ENCODE measurements at places on chromosomes 7 and 10.

GRCh38 chr10:112913255-112913654 lies 36.8 kb upstream of the TCF7L2 start:
- DNase-seq = no peak

- no peak for DNase-seq
Measured at GRCh38 chr10:58666024-58666423, 153.4 kb downstream of the BICC1 start.

DNA sequence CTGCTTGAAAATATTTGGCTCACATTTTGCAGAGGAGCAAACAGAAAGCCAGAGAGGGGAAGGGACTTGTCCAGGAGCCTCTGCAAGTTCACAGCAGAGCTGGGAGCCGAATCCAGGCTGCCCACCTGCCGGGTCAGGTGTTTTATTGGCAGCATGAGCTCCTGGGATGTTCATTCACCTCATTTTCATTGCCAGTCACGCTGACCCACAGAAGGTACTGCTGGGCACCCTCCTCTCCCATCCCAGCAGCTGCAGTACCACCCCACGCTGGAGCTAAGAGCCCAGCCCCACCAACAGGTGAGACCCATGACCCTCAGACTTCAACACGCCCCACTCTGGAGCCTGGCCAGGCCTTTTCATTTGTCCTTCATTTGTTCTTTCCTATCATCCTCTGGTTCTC lies 102.7 kb downstream of the GRID1 start:
- no peak for DNase-seq

GRCh38 chr7:108974641-108975040 lies 405.0 kb downstream of the DNAJB9 start:
- no peak for DNase-seq

DNA sequence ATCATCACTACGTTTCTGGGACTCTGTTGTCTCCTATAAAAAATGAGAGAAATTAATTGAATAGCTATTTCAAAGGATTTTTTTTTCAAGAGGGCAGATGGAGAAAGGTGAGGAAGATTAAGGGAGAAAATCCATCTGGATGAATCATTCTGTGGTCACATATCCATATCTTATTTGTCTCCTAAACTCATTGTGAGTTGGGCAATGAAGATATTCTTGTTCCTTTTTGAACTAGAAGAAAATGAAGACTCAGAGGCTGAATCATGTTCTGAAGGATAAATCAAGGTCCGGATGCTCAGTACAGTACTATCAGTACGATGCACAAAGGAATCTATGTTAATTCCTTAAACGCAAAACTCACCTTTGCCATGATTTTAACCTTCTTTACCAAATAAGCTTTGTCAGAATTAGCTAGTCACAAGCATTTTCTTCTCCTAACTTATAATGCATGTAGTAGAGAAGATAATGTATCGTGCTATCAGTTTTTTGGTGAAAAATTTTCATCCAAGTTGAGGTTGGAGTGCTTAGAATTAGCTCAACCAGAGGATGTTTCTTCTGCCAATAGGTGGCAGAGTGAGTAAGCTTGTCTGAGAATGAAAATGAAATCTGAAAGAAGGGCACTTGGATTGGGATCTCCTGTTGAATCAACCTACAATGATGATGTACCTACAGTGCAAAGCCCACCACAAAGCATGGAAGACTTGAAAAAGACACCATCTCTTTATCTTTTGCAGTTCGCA lies 446.9 kb downstream of the KIF20B start:
- peak; percentile 12 for DNase-seq

- DNase-seq = no peak
Measured at GRCh38 chr10:5827841-5828240, 14.6 kb upstream of the GDI2 start.

DNA sequence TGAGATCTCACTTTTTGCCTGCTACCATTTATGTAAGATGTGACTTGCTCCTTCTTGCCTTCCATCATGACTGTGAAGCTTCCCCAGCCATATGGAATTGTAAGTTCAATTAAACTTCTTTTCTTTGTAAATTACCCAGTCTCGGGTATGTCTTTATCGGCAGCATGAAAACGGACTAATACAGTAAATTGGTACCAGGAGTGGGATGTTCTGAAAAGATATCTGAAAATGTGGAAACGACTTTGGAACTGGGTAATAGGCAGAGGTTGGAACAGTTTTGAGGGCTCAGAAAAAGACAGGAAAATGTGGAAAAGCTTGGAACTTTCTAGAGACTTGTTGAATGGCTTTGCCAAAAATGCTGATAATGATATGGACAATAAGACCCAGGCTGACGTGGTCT lies 10.6 kb upstream of the GARIN1A start:
- DNase-seq = no peak

DNA sequence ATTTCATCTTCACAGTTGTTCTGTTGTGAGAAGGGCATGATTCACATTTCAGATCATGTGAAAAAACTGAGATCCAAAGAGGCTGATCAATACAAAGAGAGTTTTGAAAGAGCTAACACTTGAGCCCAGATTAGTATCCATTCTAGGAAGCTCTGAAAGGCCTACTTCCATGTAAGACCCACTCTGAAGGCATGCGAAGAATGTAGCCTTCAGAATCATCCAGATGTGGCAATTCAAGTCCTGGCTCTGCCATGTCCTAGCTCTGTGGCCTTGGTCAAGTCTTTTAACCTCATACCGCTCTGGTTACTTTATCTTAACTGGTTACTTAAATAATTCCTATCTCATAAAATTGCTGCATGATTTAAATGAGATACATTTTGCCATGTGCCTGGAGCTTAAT lies 111.1 kb downstream of the FZD1 start:
- no peak for DNase-seq

DNA sequence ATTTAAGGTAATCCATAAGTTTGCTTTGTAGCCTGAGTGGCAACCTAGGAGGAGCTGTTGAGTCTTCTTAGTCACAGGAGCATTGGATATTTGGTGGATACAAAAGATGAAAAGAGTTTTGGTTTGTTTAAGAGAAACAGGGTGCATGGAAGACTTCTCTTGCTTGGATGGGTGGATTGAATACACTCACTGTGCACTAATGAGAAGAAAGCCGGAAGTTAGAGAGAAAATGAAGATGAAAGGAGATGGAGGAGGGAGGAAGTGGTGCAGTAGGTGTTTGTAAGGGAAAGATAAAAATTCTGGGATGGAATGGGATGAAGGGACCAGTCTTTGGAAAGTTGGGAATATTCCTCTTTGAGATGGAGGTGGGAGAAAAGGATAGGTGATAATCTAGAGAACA lies 7.7 kb downstream of the MDFIC start:
- DNase-seq = no peak

DNA sequence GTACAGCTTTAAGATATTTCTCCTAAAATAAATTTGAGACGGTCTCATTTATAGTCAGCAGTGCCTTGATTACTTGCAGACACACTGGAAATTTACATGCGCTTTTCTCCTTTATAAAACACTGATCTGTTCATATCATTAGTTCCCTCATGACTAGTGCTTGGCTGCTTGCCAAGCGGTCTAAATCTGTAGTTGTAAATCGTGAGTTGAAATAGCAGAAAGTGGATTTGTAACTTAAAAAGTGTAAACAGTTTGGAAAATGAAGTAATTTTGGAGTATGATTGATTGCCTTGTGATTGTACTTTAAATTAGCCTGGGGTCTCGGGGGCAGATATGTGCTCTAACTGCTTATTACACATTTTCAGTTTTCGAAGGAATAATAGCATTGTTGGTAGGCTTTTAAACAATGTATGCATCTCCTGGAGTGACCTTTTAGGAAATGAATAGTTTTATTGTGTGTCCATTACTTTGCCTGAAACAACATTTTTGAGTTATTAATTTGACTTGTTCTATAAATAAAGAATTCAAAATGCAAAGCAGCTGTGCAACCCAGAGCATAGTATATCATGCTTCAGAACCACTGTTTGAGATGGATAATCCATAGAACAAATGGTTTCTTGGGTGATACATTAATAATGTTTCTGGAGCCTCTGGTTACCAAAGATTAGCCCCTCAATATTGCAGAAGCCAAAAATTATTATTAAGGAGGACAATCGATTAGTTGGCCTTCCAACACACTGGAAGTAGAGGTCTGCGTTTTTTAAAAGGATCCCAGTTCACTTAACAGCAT lies 73.3 kb downstream of the ARID5B start:
- peak; percentile 84 for DNase-seq

- DNase-seq = no peak
Measured at GRCh38 chr7:113915956-113916355, 2.9 kb downstream of the PPP1R3A start.

DNA sequence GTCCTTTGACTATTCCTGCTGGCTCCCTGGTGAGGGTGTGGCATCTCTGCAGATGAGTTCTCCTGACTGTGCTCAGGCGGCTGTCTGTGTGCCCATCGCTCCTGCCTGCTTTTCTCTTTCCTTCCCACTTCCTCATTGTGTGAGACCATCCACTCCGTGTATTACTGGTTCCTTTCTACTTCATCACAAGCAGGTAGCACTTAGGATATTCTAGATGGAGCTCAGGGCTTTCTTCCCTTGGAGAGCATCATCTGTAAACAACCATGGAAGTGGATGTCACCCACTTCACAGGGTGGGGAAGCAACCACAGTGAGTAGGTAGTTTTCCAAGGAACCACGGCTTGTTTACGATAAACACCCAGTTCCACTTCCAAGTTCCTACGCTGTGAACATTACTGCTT lies 15.7 kb downstream of the DNAJB6 start:
- no peak for DNase-seq
